ENCODE measurements at places on chromosomes 3 and 15. TPM values are rescaled to one million over a fixed set of nuclear protein-coding genes. Genes with fewer than 3 reads are reported as not detected.

- DNase-seq: no peak
Observed at GRCh38 chr3:28218071-28218916, 23.1 kb upstream of the CMC1 start.

DNA sequence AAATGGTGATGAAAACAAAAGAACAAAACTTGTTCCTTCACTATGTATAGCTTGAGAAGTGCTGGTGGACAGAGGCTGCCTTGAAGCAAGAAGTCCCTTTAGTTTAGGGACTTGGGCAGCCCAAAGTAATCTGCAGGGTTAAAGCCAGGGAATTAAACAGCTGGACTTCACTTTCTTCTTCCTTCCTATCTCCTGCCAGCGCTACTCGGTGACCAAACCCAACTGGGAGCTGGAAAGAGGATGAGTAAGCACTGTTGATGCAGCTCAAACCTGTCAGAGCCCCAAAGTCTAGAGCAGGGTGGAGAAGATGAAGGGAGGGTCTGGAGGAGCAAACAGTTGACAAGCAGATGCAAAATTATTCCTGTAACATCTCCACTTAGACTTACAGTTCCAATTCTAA is 73.1 kb upstream of the FBN1 start:
- no peak for DNase-seq

The XCR1 gene
- total RNA-seq: 1.4 TPM

- no peak for DNase-seq
Observed at GRCh38 chr3:140093742-140094141, 158.8 kb downstream of the CLSTN2 start.

DNA sequence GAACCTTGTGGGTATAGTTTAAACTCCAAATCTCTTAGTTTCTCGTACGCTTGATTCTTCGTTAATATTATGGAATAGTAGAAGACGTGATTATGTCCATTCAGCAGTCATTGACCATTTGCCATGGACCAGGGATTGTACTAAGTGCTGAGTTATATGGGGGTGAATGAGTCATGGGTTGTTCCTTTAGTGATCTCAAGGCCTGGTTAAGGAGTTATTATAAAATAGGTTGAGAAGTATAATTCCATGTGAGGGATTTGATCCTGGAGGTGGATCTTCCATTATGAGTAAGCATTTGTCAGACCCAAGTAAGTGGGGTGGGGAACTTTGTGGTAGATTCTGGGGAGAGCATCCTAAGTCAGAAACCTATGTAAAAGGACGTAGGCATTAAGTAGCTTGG is 15.4 kb downstream of the NR2C2 start:
- no peak for DNase-seq

GRCh38 chr15:70358011-70358819 is 260.5 kb upstream of the TLE3 start:
- no peak for DNase-seq

- no peak for DNase-seq
Observed at GRCh38 chr3:68055215-68055614, 400.8 kb upstream of the SUCLG2 start.

DNA sequence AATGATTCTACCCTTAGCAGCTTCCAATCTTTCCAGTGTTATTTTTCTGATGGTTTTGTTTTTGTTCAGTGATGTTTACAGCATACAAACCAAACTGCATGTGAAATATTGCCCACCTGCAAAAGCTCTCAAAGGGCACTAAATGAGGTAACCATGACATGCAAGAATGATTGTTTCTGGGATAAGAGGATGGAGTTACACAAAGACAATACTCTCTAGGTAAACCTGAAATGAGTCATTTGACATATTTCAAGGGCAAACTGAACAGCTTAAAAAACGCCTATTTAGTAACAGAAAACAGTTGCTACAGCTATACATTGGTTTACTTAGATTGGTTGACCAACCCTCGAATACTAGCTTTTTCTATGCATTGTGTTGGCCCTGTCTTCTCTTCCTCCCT is 481.7 kb downstream of the ZPLD1 start:
- DNase-seq: no peak

The RFTN1 gene
- total RNA-seq: 34.1 TPM

The VGLL3 gene
- total RNA-seq: 4.2 TPM

DNA sequence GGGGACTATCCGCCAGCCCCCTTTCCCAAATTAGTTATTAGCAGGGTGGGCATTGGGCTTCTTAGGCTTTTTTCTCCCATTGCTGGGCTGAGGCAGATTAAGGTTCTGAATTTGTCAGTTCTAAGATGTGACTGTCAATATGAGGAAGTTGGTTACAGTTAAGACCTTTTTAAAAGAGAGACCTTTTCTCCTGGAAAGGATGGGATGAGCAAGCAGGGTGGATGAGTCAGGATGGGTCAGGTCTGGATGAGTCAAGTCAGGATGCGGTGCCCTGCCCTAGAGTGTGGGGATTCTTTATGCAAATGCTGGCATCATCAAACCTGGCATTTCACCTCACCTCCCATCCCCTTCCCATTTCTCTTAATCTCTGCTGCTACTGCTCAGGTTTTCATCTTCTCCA is 1.9 kb downstream of the AEN start:
- no peak for DNase-seq

- peak; percentile 95 for DNase-seq
Observed at GRCh38 chr3:13484851-13485590, 4.9 kb downstream of the HDAC11 start.

The ZNF717 gene
- total RNA-seq: 19.8 TPM

The C2CD4B gene
- 4.2 TPM for total RNA-seq

DNA sequence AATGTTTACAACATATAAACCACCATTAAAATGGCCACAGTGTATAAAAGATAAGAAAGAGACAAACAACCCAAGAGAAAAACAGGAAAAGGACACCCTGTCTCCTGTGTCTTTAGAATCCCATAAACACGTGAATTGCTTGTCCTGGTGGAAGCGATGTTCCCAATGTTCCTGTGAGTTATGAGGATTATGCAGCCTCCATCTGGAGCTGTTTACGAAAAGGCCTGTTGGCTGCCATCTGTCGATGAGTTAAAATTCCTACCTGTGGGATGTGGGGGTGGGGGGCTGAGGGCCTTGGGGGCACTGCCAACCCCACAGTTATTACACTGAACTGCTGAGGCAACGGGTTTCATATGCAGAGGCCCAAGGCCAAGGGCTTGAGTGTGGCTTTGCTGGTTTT is 13.6 kb downstream of the NISCH start:
- no peak for DNase-seq

DNA sequence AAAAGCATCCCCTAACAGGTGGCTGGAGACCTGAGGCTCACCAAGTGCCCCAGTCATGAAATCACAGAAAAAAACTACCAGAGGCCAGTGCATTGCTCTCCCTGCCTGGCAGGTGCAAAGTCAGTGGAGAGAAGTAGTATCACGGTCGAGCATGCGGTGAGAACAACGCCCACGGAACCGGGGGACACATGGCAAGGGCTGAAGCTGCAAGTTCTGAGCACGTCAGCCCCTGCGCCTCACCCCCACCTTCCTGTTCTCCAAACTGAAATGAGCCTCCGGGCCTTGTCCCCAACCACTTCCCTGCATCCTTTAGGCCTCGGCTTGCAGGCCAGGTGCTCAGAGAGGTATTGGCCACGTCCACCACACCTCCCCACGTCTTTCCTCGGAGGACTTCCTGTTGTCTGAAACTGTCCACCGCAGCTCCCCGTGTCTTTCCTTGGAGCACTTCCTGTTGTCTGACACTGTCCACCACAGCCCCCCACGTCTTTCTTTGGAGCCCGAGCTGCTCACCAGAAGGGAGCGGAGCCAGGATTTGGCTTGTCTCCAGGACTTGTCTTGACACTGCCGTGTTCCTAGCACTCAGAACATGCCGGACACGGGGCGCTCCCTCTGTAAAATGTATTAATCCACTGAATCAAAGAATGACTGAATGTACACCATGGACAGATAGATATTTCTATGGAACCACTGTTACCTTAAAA is 43.9 kb downstream of the NSMCE3 start:
- DNase-seq: peak; percentile 45

- no peak for DNase-seq
Observed at GRCh38 chr3:133767607-133768006, 21.4 kb downstream of the TF start.

The C3orf80 gene
- 0.63 TPM for total RNA-seq

- peak; percentile 13 for DNase-seq
Observed at GRCh38 chr3:192128922-192129321, 598.4 kb downstream of the FGF12 start.

The ZFYVE19 gene
- 18.7 TPM for total RNA-seq
